ENCODE measurements at places on chromosomes 6 and 20. TPM values are rescaled to one million over a fixed set of nuclear protein-coding genes. Genes with fewer than 3 reads are reported as not detected.
A peak's percentile ranks its signal among the peaks of the same experiment; 100 is the strongest.

The RIPOR3 gene
- 51.2 TPM for total RNA-seq

The KCNQ5 gene
- 5.0 TPM for total RNA-seq

GRCh38 chr20:32535953-32536823 lies 48.9 kb downstream of the NOL4L start:
- H3K4me1 ChIP-seq: peaks cover 34% of the 10 kb centered on the region
- peak; percentile 86 for DNase-seq
- no peaks in the 10 kb centered on the region for H3K36me3 ChIP-seq
- H3K27me3 ChIP-seq: no peaks in the 10 kb centered on the region
- peak overlapping the region; percentile 65 for H3K4me3 ChIP-seq
- H3K27ac ChIP-seq: peak overlapping the region; percentile 83

DNA sequence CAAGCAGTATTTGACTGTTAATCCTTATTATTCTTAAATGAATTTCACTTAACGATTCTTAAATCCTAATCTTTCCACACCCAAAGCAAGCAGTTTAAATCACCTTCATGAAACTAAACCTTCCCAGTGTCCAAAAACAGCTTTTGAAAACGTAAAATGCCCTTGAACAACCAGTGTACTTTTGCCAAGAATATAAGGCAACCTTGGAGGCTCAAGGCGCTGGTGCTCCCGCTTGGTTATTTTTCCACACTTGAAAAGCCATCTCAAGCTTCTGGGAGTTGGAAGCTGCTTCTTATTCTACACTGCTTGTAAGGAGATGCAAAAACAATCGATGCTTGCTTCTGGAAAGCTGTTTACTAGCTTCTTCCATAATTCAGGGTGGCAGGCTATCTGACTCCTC lies 625.7 kb downstream of the HTR1B start:
- no peaks in the 10 kb centered on the region for H3K27me3 ChIP-seq
- no peak overlapping the region for H3K4me3 ChIP-seq
- H3K36me3 ChIP-seq: no peaks in the 10 kb centered on the region
- H3K27ac ChIP-seq: no peak overlapping the region

The DLL1 gene
- total RNA-seq: 38.7 TPM

The SLC17A1 gene
- total RNA-seq: not detected

The WFDC12 gene
- total RNA-seq: not detected

The PDE7B gene
- total RNA-seq: 1.4 TPM

GRCh38 chr6:108862479-108863191 lies 14.4 kb downstream of the ARMC2 start:
- no peaks in the 10 kb centered on the region for H3K27me3 ChIP-seq
- DNase-seq: no peak
- H3K27ac ChIP-seq: no peak overlapping the region
- H3K4me3 ChIP-seq: no peak overlapping the region
- H3K4me1 ChIP-seq: no peaks in the 10 kb centered on the region

DNA sequence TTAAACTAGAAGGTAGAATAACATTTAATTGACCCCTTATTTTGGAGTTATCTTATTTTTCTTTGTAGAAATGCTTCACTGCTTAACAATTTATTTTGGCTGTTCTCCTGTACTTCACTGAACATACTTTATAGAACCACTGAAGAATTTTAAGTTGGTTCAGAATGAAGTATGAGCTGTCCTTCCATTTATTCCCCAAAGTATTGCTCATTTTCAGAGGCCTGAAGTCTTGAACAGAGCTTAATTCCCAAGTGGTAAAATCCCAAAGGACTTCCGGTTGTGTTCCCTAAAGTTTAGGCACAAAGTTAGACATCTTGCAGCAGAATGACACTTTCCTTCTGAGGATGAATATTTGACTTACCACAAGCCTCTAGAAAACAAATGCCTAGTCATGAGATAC lies 233.3 kb downstream of the TINAG start:
- H3K4me1 ChIP-seq: no peaks in the 10 kb centered on the region
- DNase-seq: no peak
- H3K27me3 ChIP-seq: no peaks in the 10 kb centered on the region
- H3K4me3 ChIP-seq: no peak overlapping the region
- no peaks in the 10 kb centered on the region for H3K36me3 ChIP-seq
- no peak overlapping the region for H3K27ac ChIP-seq

The ZSCAN23 gene
- 46.2 TPM for total RNA-seq

DNA sequence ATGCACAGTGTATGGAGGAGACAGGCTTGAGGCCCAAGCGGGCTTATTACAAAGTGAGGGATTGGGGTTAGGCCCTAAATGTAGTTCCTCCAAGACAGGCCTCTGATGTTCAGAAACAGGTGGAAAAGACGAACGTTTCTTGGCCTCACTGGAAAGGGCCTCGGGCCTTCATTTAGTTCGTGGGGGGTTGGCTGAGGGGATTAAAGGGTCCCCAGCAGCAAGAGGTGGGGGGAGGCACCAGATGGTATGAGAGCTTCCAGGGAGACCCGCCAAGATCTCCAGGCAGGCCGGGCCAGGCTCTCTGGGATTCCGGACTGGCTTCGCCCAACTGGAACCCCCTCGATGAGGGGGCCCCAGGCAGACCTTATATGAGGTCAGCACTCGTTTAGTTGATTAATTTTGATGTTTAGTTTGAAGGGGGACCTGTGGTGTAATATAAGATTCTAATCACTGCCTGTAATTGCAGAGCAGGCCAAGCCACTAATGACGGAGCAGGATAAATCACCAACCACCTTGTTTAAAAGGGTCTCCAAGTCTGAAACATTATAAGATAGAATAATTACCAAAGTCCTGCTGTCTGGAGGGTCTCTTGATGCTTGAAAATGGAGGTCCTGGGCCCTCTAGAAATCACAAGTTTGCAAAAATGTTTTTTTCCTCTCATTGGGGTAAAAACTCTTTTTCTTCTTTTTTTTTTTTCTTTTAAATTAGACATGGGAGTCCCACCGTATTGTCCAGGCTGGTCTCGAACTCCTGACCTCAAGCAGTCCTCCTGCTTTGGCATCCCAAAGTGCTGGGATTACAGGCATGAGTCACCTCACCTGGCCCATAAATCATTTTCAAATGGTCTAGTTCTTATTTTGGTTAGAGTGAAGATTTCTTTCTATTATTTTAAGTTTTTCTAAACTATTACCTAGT lies 2.2 kb downstream of the HMGA1 start:
- no peak for DNase-seq
- no peaks in the 10 kb centered on the region for H3K36me3 ChIP-seq
- no peaks in the 10 kb centered on the region for H3K4me1 ChIP-seq
- no peaks in the 10 kb centered on the region for H3K27me3 ChIP-seq
- peak overlapping the region; percentile 94 for H3K27ac ChIP-seq
- peak overlapping the region; percentile 72 for H3K4me3 ChIP-seq

GRCh38 chr6:1644516-1645060 lies 34.9 kb downstream of the FOXC1 start:
- peaks cover 3% of the 10 kb centered on the region for H3K4me1 ChIP-seq
- H3K27ac ChIP-seq: no peak overlapping the region

The MAN1A1 gene
- total RNA-seq: 43.7 TPM

The RNF217 gene
- 26.4 TPM for total RNA-seq

- H3K27me3 ChIP-seq: no peaks in the 10 kb centered on the region
- H3K4me3 ChIP-seq: no peak overlapping the region
- peak; percentile 90 for DNase-seq
- no peaks in the 10 kb centered on the region for H3K4me1 ChIP-seq
Measured at GRCh38 chr6:137641474-137642077, 147.4 kb upstream of the OLIG3 start.

GRCh38 chr6:79215213-79215824 lies 19.2 kb downstream of the HMGN3 start:
- no peaks in the 10 kb centered on the region for H3K4me1 ChIP-seq
- DNase-seq: no peak
- no peak overlapping the region for H3K4me3 ChIP-seq
- no peak overlapping the region for H3K27ac ChIP-seq
- H3K27me3 ChIP-seq: no peaks in the 10 kb centered on the region

The TP53RK gene
- 7.4 TPM for total RNA-seq

GRCh38 chr6:81144346-81144745 lies 608.1 kb downstream of the TENT5A start:
- H3K27me3 ChIP-seq: no peaks in the 10 kb centered on the region
- no peaks in the 10 kb centered on the region for H3K36me3 ChIP-seq
- no peak overlapping the region for H3K27ac ChIP-seq

DNA sequence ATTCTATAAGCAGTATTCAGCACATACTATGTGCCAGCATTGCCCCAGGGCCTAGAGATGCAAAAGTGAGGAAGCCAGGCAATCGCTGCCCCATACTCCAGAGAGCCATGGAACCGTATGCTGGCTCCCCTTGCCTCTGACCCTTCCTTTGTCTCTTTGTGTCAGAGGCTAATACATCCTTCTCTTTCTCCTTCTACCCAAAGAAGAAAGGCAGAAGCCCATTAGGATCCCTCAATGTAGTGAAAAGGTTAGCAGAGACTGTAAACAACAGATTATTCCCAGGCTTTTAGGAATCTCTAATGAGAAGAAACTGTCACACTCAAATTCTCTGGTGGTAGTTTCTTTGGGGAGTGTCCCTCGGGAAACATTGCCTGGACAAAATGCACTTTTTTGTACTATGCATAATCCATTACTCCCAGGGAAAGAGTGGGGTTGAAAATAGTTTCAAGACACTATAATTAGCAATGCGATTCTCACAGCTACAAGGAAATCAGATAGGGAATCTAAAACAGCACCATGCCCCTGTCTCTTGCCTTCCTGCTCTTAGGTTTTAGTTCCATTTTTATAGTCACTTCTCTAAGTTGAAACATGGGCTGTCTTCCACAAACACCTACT lies 325.2 kb upstream of the CNR1 start:
- no peak overlapping the region for H3K27ac ChIP-seq
- no peaks in the 10 kb centered on the region for H3K36me3 ChIP-seq
- no peak for DNase-seq
- H3K27me3 ChIP-seq: no peaks in the 10 kb centered on the region
- H3K4me3 ChIP-seq: no peak overlapping the region

- no peaks in the 10 kb centered on the region for H3K36me3 ChIP-seq
- no peak overlapping the region for H3K27ac ChIP-seq
- no peak overlapping the region for H3K4me3 ChIP-seq
- peaks cover 6% of the 10 kb centered on the region for H3K4me1 ChIP-seq
Measured at GRCh38 chr20:53688085-53688484, 94.4 kb upstream of the ZNF217 start.

GRCh38 chr6:74798302-74798701 lies 407.6 kb downstream of the COL12A1 start:
- H3K4me3 ChIP-seq: no peak overlapping the region
- H3K36me3 ChIP-seq: no peaks in the 10 kb centered on the region
- DNase-seq: no peak
- no peak overlapping the region for H3K27ac ChIP-seq
- H3K4me1 ChIP-seq: no peaks in the 10 kb centered on the region

DNA sequence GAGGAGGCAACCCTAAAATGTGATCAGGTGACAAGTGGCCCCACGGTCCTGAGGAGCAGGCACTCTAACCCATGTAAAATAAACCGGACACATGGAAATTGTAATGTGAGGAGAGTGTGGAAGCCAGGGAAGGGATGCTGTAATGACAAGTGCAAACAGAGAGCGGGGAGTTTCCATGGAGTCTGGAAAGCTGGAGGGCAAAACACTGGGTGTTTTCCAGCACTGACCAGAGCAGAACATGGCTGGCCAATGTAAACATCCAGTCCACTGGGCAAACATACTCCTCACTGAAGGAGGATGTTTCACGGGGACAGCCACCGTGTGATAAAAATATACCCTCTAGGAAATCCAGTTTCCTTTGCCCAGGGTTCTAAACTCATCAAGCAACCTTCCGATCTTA lies 219.0 kb upstream of the JARID2 start:
- H3K36me3 ChIP-seq: no peaks in the 10 kb centered on the region
- H3K27ac ChIP-seq: no peak overlapping the region
- no peak for DNase-seq
- H3K4me3 ChIP-seq: no peak overlapping the region
- H3K4me1 ChIP-seq: no peaks in the 10 kb centered on the region

The CFAP206 gene
- not detected for total RNA-seq

The SYNDIG1 gene
- total RNA-seq: not detected

- no peaks in the 10 kb centered on the region for H3K27me3 ChIP-seq
- H3K27ac ChIP-seq: no peak overlapping the region
- no peak overlapping the region for H3K4me3 ChIP-seq
- no peaks in the 10 kb centered on the region for H3K4me1 ChIP-seq
- no peaks in the 10 kb centered on the region for H3K36me3 ChIP-seq
Measured at GRCh38 chr20:2930538-2930937, 57.3 kb downstream of the PTPRA start.

The RAET1G gene
- not detected for total RNA-seq

DNA sequence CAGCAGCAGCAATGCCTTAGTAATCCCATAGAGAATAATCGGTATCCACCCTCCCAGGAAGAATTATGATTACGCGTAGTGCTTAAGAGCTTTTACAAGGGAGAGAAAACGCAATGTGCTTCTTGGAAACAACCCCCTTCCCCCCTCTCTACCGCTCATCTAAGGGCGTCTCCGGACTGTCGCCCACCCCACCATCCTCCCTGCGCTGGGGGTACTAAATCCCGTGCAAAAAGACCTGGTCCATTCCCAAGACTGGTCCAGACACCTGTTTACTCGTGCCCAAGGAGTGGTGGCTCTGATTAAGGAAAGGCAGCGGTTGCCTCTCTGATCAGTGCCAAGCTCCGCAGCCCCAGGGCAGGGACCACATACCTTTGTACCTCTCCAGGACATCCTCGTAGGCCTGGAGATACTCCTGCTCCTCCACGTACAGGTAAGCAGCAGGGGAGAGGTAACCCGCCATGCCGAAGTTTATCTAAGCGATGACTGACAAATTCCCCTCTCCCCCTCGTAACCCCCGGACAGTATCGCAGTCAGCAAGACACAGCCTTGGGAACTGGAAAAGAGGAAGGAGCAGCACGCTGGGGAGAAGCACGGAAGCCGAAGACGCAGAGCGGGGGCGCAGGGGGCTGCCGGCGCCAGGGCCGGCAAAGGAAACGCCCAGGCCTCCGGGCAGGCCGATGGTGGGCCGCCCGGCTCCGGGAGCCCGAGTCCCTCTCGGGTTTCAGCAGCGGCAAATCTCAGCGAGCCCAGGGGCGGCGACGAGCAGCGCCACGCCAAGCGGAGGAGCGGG lies 112.0 kb upstream of the BEND6 start:
- no peaks in the 10 kb centered on the region for H3K36me3 ChIP-seq
- peak overlapping the region; percentile 44 for H3K4me3 ChIP-seq
- H3K4me1 ChIP-seq: peaks cover 3% of the 10 kb centered on the region
- H3K27me3 ChIP-seq: no peaks in the 10 kb centered on the region
- no peak for DNase-seq

GRCh38 chr6:42137194-42137753 lies 5.1 kb downstream of the C6orf132 start:
- no peaks in the 10 kb centered on the region for H3K4me1 ChIP-seq
- DNase-seq: peak; percentile 68
- H3K4me3 ChIP-seq: no peak overlapping the region
- no peaks in the 10 kb centered on the region for H3K27me3 ChIP-seq
